Right hindlimb (tissue), 1 donor: ENCODE measurements at places on chromosomes 3 and 15.

GRCh38 chr3:42515976-42516375 lies 13.5 kb downstream of the VIPR1 start:
- no peak for DNase-seq

- peak; percentile 59 for DNase-seq
Measured at GRCh38 chr15:25903024-25903581, 40.0 kb upstream of the ATP10A start.

GRCh38 chr3:26425076-26425475 lies 197.5 kb upstream of the LRRC3B start:
- DNase-seq: no peak

DNA sequence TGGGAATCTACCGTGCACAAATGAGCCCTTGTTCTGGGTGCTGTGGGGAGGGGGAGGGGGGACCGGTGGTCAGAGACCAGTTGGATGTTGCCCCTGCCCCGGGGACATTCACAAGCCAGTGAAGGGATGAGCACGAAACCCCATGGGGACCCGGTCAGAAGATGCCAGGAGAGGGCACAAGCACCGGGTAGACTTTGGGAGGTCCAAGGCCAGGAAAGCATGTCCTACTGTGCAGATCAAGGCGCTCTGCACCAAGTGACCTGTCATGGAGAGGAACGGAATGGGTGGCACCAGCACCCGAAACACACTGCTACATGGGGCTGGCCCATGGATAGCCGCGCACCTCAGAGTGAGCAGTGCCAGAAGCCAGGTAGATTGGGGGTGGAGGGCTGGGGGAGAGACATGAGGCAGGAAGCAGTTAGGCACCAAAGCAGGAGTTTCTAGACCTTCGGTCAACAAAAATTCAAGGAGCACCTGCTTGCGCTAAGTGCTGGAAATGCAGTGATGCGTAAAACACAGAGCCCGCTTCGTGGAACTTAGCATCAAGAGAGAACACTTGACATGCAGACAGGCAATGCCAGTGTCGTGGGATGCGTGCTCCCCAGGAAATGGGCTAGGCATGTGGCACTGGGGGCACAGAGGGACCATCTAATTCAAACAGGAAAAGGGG lies 99.1 kb downstream of the CPN2 start:
- DNase-seq: no peak

- DNase-seq: no peak
Measured at GRCh38 chr3:149227591-149228268, 6.1 kb upstream of the CP start.

GRCh38 chr3:39390181-39390580 lies 7.0 kb downstream of the SLC25A38 start:
- no peak for DNase-seq

DNA sequence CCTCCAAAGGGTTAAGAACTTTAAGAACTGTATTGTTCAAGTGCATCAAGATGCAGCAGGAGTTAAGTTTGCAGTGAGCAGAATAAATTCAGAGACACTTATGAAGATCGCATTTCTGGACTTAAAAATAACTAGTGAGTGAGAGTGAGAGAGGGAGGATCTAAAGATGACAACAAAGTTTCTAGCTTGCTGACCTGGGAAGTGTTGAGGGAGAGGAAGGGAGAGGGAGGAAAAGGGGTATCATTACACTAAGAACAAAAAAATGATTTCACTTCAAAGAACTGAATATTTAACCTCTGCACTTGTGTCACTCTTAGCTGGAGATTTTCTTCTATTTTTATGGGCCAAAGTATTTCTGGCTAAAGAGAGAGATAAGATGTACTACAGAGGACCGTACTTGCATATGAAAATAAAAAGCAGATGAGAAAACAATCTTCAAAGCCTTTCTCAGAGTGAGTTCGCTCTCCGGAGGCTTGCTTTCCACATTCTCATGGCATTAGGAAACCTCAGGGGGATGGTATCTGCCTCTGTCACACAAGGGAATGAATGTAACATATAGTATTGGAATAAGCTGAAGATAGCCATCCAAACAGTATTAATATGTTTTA lies 91.4 kb upstream of the TJP1 start:
- no peak for DNase-seq

DNA sequence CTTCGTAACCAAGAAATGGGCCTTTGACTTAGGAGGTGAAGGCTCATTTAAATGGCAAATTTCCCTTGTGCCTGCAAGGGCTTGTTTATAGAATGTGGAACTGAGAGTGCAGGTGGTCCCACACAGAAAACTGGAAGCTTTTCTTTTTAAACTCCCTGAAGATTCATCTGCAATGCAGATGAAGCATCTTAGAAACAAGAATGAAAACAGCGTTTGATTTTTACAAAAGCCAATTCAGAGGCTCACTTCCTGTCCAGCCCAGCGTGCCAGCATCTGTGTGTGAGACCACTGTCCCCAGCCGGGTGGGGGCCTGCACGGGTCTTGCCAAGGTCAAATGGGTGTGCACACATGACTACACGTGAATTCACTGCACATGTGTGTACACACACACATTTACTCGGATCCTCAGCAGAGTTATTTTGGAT lies 94.7 kb downstream of the LINGO1 start:
- DNase-seq: peak; percentile 76

DNA sequence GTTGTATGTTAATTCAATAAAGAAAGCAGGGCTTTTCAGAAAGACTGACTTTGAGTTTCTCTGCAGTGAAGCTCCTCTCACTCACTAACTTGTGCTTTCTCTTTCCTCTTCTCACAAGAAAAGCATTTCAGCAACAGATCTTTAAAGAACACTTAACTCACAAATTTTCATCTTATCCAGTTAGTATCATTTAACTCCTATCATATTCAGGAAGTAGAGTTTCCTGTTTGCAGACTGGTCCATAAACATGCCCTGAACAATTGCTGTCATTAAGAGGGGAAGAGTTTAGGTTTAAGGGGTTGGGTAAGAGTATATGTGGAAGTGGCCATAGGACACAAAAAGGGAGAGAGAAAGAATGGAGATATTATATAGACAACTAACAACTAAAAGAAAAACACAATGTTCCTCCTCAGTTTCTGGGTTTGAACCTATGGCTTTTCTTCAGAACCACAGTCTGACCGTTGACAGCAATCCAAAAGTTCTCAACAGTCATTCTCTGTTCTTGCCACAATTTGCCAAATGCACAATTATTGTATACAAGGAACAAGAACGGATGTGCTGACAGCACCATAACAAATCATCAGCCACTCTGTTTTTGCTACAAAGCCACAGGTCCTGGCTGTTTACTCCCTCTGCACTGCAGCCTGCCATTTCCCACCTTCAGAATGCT lies 63.9 kb downstream of the CHAC1 start:
- DNase-seq: no peak

DNA sequence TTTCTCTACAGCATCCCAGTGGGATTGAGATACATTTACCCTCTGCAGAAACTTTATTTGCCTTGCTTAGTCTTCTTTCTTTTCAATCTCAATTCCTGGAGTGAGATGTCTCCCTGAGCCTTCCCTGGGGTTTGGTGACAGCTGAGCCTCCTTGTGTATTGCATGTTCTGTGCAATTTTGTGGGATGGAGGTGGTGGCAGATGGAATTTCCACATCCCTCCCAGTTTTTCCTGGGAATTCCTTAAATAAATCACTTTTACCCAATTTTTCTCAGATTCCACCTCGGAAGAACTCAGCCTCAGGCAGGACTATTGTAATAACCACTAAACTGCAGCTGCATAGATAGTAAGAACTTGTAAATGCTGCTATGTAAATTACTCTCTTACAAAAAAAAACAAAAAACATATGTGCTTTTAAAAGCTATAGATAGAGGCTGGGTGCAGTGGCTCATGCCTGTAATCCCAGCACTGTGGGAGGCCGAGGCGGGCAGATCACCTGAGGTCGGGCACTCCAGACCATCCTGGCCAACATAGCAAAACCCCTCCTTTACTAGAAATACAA lies 88.5 kb upstream of the ABHD17C start:
- DNase-seq: no peak

DNA sequence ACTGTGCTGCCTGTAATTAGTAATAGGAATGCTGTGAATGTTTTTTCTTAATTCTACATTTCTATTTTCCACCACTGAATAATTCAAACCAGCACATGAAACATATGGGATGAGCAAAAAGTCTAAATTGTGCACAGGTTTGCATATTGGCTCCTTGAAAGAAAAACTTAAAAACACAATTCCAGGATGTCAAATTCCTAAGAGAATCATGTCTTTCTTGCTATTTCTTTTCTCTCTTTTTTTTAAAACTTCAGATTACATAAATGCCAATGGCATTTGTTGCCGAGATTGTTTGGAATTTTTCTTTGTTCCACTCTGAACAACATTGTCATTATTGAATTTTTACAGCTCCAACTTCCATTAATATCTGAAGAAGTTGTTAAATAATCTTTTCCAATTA lies 60.8 kb downstream of the VGLL3 start:
- no peak for DNase-seq
